DMS 273 treated with DMSO at 0.1 percent for 48 hours (cell line): ENCODE measurements at places on chromosomes 4 and X.

DNA sequence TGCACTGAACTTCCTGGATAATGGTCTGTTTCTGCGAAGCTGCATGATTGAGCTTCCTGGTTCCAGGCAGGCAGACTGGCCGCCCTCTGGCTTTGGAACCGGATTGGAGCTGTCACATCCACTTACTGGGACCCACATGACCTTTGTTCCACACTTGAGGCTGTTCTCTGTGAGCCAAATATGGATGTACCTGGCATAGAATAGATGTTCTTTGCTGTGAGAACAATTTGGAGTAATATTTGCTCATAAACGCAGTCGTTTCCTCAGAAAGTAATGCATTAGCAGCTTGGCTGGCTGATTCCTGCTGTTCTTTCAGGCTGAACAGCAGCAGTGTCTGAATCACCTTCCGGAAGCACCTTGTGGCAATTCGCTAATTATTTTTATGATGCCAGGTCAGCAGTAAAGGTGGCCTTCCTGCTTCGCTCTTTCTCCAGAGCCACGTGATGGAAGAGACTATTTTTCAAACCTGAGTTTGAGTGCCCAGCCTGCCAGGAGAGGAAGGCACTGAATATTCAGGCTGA, 78.1 kb upstream of the BOD1L1 start:
- no peak for DNase-seq

GRCh38 chr4:86587381-86588140, 6.6 kb upstream of the PTPN13 start:
- DNase-seq = no peak

- DNase-seq = no peak
Measured at GRCh38 chr4:127771535-127772275, 10.4 kb upstream of the HSPA4L start.

- no peak for DNase-seq
Measured at GRCh38 chr4:144699565-144699964, 53.6 kb downstream of the HHIP start.

DNA sequence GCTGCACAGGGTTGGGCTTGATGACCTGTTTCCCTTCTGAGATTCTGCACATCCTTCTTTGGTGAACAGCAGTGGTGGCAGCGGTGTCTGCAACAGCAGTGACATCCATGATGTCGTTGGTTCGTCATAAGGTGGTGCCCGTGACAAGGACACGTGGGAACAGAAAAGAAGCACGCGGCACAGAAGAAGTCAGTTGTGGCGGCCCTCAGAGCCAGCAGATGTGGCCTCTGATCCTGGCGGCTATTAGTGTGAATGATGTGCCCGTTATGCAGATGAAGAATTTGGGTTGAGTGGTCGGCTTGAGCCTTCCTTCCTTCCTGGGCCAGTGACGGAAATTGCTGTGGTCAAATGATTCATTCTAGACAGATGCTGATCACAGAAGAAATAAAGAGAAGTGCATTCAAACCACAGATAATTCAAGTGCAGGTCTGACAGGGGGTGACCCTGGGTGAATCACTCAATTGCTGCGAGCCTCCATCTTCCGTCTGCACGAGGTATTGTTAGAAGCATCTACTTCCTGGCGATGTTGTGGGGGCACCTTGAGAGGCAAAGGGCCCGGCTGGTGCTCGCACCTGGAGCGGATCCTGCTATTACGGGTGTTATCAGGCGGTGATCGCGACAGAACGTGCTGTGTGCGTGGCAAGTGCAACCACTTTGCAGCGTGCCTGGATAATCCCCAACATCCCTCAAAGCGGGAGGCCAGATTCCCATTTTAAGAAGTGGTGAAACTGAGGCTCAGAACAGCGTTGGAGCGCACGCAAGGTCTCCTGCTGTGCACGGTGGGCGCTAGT, 215.2 kb upstream of the PSAPL1 start:
- DNase-seq = no peak

GRCh38 chrX:149037281-149037870, 467.7 kb downstream of the IDS start:
- DNase-seq = no peak

DNA sequence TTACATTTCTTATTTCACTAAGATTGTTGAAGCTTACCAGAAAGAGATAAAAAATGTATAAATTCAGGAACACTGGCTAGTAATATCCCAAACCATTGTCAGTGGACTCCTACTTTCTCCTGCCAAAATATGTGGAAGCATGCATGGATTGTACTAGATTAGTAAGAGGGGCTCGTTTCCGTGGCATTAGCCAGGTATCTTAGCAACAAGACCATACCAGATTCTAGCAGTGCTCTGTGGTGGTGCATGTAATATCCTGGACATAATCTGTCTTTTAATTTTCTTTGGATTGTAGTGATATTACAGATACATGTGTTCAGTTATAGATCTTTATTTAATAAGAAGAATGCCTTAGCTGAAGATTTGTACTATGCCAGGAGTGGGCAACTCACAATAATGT, 371.9 kb upstream of the PITX2 start:
- no peak for DNase-seq

DNA sequence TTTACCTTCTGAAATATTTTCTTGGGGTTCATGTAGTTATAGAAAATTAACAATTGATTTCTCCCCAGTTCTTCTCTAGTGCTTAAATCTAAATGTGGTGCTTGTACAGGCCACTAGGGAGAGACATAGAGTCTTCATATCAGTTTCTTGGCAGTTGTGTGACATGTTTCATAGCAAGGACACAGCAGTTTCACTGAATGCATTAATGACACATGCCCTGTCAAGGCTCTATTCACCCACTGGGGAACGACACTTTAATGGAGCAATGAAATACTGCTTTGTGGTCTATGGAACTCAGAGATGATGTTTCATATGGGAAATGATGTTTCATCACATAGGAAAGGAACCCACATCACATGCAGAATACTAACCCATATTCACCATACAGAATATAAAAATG, 2.8 kb downstream of the VEGFC start:
- no peak for DNase-seq

- no peak for DNase-seq
Measured at GRCh38 chr4:143353797-143354196, 17.1 kb downstream of the GAB1 start.

- DNase-seq = no peak
Measured at GRCh38 chrX:134963041-134963440, 27.8 kb upstream of the SMIM10 start.

DNA sequence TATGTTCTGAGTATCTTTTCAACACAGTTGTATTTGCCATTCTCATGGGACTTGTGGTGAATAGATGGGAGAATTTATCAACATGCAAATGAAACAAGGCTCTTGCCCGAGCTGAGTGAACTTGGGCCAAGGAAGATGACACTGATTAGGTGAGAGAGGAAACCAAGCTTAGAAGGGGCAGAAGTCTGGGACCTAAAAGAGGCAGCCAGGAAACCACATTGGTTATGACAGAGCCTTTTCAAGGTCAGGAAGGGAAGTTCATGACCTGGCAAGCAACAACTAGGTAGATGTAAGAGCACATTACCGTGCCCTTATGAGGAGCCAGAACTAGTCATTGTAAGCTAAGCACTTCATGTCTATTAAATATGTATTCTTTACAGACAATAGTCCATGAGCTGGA, 590.3 kb downstream of the PACRGL start:
- no peak for DNase-seq

DNA sequence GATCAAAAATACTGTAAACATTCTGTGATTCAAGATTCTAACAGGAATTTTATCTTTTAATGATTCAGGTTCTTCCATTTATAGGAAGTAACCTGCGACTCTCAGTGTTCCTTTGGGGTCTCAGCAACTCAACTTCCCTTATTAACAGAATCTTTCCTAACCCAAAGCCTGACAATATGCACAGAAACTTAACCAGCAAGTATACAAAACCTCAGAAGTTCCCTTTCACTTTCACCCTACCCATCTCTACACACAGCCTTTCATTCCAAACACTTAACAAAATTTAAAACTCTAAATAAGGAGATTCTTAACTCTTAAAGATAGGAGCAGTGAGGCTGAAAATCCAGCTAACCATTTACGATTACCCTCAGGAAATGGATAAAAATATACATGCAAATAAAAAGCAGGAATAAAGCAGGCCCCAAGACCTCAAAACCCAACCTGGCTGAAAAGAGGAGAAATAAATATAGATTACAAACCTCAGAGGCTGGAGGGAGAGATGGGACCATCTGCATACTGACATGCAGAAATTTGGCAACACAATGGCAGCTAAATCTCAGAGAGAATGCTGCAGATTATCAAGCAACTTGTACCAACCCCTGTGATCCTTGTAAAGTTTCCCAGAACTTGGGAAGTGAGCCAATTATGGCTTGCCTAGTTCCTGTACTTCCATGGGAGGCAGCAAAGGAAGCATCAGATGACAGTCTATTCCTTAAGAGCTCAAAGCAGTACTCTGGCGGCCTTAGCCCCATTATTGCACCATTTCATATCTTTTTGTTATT, 101.0 kb downstream of the ATP11C start:
- DNase-seq = peak; percentile 31

GRCh38 chrX:101736651-101737050, 77.0 kb upstream of the ARMCX2 start:
- no peak for DNase-seq

DNA sequence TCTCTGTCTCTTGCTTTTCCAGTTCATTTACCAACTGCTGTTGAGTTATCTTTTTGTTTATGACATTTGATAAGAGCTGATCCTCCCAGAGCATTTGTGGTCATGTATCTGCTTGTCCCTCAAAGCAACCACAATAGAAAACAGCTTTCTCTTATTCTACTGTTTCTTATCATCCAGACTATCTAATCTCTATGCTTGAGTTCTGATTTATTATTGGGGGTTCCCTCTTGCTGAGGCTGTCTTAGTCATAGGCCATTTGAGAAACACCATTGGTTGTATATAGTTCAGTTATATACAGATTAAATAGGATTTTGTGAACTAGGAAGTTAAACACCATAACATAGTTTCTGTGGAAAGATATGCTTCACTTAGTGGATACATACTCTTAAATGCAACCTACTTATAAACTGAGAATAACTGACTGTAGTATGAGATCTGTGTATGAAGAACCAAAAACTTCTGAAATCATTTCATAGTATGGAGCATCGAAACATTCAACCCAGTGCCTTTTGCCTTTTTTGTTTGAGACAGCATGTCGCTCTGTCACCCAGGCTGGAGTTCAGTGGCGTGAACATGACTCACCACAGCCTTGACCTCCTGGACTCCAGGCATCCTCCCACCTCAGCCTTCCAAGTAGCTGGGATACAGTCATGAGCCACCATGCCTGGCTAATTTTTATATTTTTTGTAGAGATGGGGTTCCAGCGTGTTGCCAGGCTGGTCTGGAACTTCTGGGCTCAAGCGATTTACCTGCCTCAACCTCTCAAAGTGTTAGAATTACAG, 75.8 kb downstream of the STIM2 start:
- DNase-seq = no peak

DNA sequence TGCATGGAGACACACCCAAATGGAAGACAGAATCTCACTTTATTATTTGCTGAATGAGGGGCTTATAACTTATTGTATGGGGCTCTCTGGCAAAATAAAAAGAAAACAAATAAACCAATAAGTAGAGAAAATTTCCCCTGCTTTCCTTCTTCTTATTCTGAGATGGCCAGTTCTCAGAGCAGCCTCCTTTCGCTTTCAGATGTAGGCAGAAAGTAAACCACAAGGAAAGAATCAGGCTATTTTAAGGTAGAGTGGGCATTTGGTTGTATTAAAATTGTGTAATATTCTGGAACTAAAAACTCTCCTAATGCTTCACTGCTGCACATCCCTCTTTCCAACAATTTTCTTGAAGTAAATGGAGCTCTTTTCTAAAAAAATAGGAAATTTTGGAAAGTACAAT, 241.8 kb downstream of the GALNTL6 start:
- DNase-seq = no peak

DNA sequence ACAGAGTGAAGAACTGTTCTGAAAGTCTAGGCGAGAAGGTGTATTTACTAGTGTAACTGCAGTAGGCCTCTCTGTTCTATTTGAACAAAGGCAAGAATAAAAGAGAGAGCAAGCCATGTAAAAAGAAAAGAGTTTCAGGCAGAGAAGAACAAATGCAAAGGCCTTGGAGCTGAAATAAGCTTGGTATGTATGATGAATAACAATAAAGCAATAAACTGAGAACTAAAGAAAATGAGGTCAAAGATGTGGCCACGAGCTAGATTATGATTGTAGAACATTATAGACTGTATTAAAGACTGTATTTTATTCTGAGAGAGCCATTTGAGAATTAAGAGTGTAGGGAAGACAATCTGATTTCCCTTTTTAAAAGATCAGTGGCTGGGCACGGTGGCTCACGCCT, 160.5 kb downstream of the LRBA start:
- DNase-seq = no peak

GRCh38 chr4:120331486-120332370, 265.1 kb upstream of the MAD2L1 start:
- DNase-seq = no peak

DNA sequence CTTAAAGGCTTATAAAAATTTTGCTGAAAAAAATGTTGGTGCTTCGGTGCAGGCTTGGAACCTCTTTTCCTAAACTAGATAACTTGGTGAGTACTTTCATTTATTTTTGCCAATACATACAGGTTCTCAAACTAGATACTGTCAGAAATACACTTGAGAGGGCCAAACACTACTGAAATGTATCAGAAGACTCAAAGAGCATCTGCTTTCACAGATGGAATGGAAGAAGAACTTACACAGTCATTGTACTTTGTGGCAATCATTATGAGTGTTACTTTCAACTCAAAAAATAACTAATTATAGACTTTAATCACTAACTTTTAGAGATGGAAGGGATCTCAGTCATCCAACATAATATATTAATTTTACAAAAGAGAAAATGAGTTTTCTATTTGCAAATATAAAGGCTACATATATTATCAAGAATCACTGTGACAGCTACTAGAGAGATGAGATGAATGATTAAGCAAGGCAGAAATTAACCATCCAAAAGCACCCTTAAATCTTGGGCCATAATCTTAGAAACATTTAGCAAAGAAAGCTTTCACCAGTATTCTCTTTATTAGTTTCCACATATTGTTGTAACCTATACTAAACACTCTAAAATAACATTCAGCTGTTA, 1.0 kb downstream of the ENAM start:
- no peak for DNase-seq

- DNase-seq = no peak
Measured at GRCh38 chrX:39736216-39737211, 361.2 kb downstream of the BCOR start.

DNA sequence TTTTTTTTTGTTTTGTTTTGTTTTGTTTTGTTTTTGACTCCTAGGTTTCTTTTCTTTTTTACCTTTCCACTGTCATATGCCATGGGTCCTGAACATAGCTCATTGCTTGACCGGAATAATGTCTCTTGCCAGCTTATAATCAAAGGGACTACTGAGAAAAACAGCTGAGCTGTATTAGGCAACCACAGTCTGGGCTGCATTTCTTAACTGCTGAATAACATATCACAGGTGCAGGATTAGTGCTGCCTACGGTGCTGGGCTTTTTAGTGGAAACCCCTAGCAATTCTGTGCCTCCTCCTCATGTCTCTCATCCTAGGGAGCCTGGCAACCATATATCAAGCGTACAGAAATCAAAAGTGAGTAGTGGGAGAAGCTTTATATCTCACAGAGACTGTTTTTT, 333.5 kb downstream of the BMPR1B start:
- DNase-seq = peak; percentile 53

DNA sequence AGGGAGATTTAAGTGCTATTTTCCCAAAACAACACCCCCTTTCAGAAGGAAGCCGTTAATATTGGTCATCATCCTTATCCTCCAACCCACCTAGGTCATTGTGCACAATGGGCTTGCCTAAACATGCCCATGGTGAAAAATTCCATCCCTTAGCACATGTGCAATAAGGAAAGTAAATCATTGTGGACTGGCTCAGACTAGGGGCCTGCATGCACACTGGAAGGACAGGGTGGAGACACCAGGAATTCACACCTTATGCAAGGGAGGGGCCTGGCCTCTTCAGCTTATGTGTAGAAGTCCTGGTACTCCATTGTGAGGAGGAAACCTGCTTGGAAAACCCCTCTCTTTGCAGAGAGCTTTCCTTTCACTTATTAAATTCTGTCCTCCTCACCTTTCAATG, 311.4 kb upstream of the NDST4 start:
- DNase-seq = no peak
